ENCODE measurements at places on chromosomes 7 and 10.

DNA sequence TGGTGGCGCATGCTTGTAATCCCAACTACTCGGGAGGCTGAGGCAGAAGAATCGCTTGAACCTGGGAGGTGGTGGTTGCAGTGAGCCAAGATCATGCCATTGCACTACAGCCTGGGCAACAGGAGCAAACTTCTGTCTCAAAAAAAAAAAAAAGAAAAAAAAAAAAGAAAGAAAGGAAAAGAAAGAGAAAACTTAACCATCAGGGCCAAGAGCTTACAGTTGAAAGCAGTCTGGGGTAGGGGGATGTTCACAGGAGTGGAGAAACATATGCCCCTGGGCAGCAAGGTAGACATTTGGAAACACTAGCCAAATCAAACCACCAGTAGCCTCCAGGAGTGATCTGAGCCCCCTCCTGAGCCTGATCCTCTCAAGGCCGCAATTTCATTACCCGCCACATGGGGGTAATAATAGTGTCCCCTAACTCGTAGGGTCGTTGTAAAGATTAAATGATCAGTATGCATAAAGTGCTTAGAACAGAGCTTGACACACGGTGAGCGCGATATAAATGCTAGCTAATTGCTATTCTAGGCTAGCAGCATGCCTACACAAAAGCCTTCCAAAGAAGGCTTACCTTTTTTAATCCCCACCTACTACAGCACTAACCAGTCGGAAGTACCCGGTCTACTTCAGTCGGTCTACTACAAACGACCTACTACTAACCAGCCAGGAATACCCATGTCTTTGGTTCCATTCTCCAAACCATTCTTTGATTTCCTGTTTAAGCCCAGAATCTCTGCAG, 274.3 kb upstream of the NEBL start:
- no peak overlapping the region for H3K4me3 ChIP-seq
- H3K36me3 ChIP-seq, result no peaks in the 10 kb centered on the region
- DNase-seq, result no peak
- peaks cover 12% of the 10 kb centered on the region for H3K27me3 ChIP-seq
- H3K27ac ChIP-seq, result no peak overlapping the region

GRCh38 chr10:96606216-96606615, 19.4 kb upstream of the TM9SF3 start:
- no peaks in the 10 kb centered on the region for H3K27me3 ChIP-seq
- no peak overlapping the region for H3K4me3 ChIP-seq

DNA sequence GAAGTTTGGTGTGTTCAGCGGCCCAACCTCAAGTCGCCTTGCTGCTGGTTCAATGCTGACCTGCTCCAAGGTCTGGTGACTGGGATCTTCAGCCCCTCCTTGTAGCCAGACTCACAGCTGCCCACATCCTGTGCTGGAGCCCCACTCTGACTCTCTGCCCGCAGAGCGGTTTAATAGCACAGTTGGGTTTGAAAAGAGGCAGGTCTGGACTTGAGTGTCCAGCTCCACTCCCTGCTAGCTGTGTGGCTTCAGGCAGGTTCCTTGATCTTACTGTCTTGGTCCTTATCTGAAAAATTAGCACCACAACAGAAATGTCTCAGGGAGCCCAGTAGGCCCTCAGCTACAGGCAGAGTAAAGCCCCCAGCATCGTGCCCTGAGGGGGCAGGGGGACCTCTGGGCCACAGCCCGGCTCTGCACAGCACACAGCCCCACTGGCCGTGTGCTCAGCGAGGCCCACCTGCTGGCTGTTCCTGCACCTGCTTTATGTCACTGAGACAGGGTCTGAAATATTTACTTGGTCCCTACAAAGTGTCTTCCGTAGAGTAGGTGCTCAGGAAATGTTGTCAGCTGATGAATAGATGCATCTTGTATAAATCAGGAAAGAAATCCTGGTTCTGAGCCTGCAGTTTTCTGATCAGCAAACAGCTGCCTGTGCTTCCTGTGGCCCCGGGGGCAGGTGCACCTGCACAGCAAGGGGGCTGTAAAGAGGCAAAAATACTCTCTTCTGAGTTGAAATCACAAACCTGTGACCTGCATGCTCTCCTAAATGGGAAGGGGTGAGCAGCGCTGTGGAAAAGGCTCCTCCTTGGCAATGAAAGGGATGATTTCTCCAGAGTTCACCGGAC, 155.5 kb downstream of the SVIL start:
- no peak overlapping the region for H3K4me3 ChIP-seq
- no peaks in the 10 kb centered on the region for H3K27me3 ChIP-seq
- H3K4me1 ChIP-seq, result no peaks in the 10 kb centered on the region

- H3K27ac ChIP-seq, result no peak overlapping the region
- H3K36me3 ChIP-seq, result no peaks in the 10 kb centered on the region
- no peak overlapping the region for H3K4me3 ChIP-seq
- no peak for DNase-seq
- H3K27me3 ChIP-seq, result no peaks in the 10 kb centered on the region
Observed at GRCh38 chr7:47935336-47935735, 12.9 kb downstream of the PKD1L1 start.

GRCh38 chr7:129530795-129531391, 28.6 kb downstream of the SMKR1 start:
- H3K4me1 ChIP-seq, result no peaks in the 10 kb centered on the region
- no peak for DNase-seq
- no peak overlapping the region for H3K27ac ChIP-seq

DNA sequence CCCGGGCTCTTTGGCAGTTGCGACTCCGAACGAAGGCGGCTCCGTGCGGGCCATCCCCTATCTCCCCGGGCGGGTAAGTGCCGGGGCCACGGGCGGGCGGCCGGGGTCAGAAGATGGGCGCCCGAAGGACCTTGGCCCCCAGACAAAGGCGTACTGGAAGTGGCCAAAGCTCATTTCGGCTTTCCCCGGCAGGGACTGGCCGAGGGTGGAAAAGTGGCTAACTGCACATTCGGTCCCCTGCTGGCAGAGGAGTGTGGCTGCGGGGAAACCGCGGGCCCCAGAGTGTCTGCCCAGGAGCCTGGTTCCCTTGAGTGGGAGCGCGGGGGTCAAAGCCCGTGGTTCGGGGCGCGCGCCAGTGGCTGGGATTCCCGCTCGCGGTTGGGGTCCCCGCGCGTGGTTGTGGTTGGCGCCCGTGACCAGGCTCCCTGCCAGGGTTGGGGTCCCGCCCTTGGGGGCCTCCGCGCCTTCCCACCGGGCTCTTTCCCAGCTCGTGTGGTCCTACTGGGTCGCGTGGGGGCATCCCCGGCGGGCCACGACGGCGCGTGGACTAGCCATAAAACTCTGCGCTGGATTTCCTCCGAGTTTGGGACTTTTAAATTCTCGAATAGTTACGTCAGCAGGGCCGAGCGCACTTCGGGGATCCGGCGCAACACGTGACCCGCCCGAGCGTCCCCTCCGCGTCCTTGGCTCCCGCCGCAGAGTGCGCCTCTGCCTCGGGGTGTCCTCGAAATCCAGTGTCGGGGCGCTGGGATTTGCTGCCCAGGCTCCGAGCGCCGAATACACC, 124.4 kb downstream of the TACC2 start:
- no peak for DNase-seq
- no peak overlapping the region for H3K27ac ChIP-seq
- H3K4me1 ChIP-seq, result no peaks in the 10 kb centered on the region
- H3K4me3 ChIP-seq, result no peak overlapping the region

DNA sequence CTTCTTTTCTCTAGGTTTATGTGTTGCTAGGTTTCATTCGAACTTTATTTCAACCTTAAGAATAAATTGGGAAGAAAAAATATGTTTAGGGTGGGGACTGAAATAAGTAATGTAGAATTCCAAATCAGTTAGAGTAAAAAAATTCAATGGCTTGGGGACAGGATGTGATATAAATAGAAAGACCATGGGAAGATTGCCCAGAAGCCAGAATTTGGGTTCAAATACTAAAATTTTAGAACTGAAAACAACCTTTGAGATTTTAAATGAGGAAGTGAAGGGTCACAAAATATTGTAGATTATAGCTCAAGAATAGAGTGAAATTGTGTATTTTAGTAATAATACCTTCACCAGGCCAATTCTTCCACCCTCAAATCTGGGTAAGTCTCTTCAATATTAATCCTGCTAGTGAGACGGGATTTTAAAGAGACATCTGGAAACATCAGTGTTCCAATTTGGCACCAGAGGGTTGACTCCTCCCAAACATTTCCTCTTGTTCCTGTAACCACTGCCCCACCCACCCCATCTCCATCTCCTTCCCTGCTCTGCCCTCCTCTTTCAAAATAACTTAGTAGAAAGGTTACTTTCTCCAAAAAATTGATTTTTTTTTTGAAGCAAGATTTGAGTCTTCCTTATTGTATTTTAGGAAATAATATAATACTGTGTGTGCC, 51.3 kb upstream of the FAM3C start:
- no peak overlapping the region for H3K27ac ChIP-seq
- no peaks in the 10 kb centered on the region for H3K27me3 ChIP-seq
- H3K4me3 ChIP-seq, result no peak overlapping the region
- no peaks in the 10 kb centered on the region for H3K36me3 ChIP-seq
- no peak for DNase-seq

- peaks cover 25% of the 10 kb centered on the region for H3K4me1 ChIP-seq
- H3K36me3 ChIP-seq, result no peaks in the 10 kb centered on the region
- H3K27ac ChIP-seq, result no peak overlapping the region
- no peak for DNase-seq
- H3K27me3 ChIP-seq, result no peaks in the 10 kb centered on the region
- H3K4me3 ChIP-seq, result no peak overlapping the region
Observed at GRCh38 chr10:3754727-3755439, 30.1 kb downstream of the KLF6 start.

DNA sequence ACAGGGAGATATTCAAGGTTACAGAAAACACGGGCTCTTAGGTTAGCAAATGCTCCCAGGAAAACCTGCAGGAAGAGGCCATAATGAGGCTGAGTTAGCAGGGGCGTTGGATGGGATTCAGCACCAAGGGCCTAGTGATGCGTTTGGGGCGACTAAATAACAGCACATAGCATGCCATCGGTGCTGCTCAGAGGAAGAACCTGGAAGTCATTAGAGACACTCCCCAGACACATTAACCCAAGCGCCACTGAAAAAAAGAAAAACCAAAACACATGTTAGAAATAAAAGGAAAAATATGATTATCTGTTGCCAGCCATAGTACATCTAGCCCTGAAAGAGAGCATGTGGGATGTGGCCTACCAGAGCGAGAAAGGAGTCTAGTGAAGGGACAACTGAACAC, 28.8 kb upstream of the OPALIN start:
- no peak for DNase-seq
- no peaks in the 10 kb centered on the region for H3K36me3 ChIP-seq
- H3K4me3 ChIP-seq, result no peak overlapping the region
- no peaks in the 10 kb centered on the region for H3K4me1 ChIP-seq
- no peaks in the 10 kb centered on the region for H3K27me3 ChIP-seq

- no peak for DNase-seq
- H3K27ac ChIP-seq, result no peak overlapping the region
- peaks cover 7% of the 10 kb centered on the region for H3K4me1 ChIP-seq
- H3K4me3 ChIP-seq, result no peak overlapping the region
Observed at GRCh38 chr10:110901954-110902819, 16.8 kb downstream of the BBIP1 start.

DNA sequence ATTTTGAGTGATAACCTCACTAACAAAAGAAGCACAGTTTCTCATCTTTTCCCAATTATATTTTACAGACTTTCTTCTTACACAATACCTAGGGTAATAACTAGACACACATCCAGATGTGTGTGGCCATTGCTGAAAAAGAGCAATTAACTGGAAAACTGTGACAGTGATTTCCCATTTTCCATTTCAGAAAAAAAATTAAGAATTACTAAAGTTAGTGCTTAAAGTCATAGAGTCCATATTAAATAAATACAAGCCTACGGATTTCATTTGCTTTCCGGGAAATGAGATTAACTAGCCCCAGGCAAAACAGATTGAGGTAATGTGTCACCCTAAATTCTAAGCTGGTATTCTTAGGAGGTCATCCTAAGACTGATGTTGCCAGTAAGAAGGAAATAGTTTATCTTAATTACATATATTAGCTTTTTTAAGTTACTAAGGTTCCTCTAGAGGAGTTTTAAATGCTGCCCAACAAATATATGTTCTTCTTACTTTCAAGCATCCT, 10.2 kb upstream of the MACC1 start:
- no peak overlapping the region for H3K27ac ChIP-seq
- no peaks in the 10 kb centered on the region for H3K36me3 ChIP-seq
- no peaks in the 10 kb centered on the region for H3K4me1 ChIP-seq
- H3K27me3 ChIP-seq, result no peaks in the 10 kb centered on the region
- DNase-seq, result no peak

DNA sequence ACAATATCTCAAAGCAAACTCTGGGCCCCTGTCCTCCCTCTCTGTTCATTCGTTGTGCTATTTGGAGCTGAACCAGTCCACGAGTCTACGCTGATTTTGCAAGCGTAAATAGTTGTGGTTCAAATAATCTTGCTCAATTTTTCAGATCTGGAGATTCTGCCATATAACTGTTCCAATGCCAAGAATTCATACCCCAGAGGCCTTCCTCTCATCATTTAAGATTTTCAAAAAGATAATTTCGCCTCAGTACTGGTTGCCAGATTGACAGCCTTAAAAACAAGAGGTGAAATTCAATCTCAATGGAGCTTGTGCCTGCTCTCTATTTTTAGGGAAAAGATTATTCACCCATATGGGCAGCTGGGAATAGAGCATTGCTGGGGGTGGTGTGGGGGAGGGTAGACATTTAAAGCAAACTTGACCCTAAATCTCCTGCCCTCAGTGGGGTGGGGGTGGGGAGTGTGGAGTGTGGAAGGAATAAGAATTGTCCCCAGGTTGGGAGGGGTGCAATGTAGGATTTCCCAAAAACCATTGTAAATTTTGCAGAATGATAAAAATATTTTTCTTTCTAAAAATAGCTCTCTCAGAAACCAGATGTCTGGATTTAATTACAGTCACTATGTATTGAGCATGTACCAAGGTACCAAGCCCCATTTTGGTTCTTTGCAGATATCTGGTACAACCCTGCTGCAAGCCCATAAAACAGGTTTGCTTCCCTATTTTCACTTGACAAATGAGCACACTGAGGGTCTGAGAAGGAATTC, 104.7 kb upstream of the EEPD1 start:
- no peaks in the 10 kb centered on the region for H3K4me1 ChIP-seq
- H3K4me3 ChIP-seq, result no peak overlapping the region
- no peak for DNase-seq
- no peak overlapping the region for H3K27ac ChIP-seq
- H3K27me3 ChIP-seq, result no peaks in the 10 kb centered on the region
- no peaks in the 10 kb centered on the region for H3K36me3 ChIP-seq

All from GM12878 (cell line).